Nasal cavity respiratory epithelium epithelial cell of viscerocranial mucosa (primary cell): ENCODE measurements at places on chromosomes 7 and 10. TPM values are rescaled to one million over a fixed set of nuclear protein-coding genes. Genes with fewer than 3 reads are reported as not detected.

AKR1C8 gene
- not detected in 2 replicates for total RNA-seq

ATP5MK gene
- total RNA-seq, result 96.7 and 130 TPM in 2 replicates

TRPV5 gene
- total RNA-seq, result not detected in 2 replicates

PALD1 gene
- total RNA-seq, result 0.28 and 0.34 TPM in 2 replicates

LLCFC1 gene
- not detected in 2 replicates for total RNA-seq

KCNMA1 gene
- total RNA-seq, result 6.5 and 11.5 TPM in 2 replicates

HGF gene
- not detected in 2 replicates for total RNA-seq

AQP1 gene
- 0.14 TPM in 1 of 2 replicates, not detected in the other for total RNA-seq

TRPV6 gene
- 0.14 TPM in 1 of 2 replicates, not detected in the other for total RNA-seq

GTF2IRD1 gene
- total RNA-seq, result 22.2 and 35.3 TPM in 2 replicates

CHCHD1 gene
- total RNA-seq, result 15.7 and 17.8 TPM in 2 replicates

MLXIPL gene
- 0.14 and 0.34 TPM in 2 replicates for total RNA-seq

LEP gene
- under 0.01 and 0.28 TPM in 2 replicates for total RNA-seq

SP8 gene
- 0.34 and 1.1 TPM in 2 replicates for total RNA-seq

GRM3 gene
- total RNA-seq, result not detected in 2 replicates

FMC1 gene
- 3.1 and 9.2 TPM in 2 replicates for total RNA-seq

NXPH1 gene
- not detected in 2 replicates for total RNA-seq

CCZ1 gene
- 62.2 and 79.5 TPM in 2 replicates for total RNA-seq

GPAM gene
- total RNA-seq, result 13.3 and 14.9 TPM in 2 replicates

LIPK gene
- 0.21 and 0.68 TPM in 2 replicates for total RNA-seq

DRGX gene
- not detected in 2 replicates for total RNA-seq

IGFBP1 gene
- total RNA-seq, result not detected in 2 replicates

TIAL1 gene
- total RNA-seq, result 23.2 and 78.2 TPM in 2 replicates

LRRC17 gene
- 0.28 and 0.68 TPM in 2 replicates for total RNA-seq

PDGFA gene
- 56.0 and 94.1 TPM in 2 replicates for total RNA-seq

FAM25G gene
- total RNA-seq, result 10.9 TPM in 1 of 2 replicates, not detected in the other

OIT3 gene
- 0.14 TPM in 1 of 2 replicates, not detected in the other for total RNA-seq

RPEL1 gene
- under 0.01 and 0.14 TPM in 2 replicates for total RNA-seq

VOPP1 gene
- total RNA-seq, result 54.3 and 88.0 TPM in 2 replicates

TAS2R5 gene
- 1.0 and 4.4 TPM in 2 replicates for total RNA-seq

HMX2 gene
- not detected in 2 replicates for total RNA-seq

SPAM1 gene
- not detected in 2 replicates for total RNA-seq

LRRD1 gene
- total RNA-seq, result under 0.01 and 0.14 TPM in 2 replicates

AKR1C1 gene
- total RNA-seq, result 33.2 and 42.7 TPM in 2 replicates

PRF1 gene
- total RNA-seq, result not detected in 2 replicates

PIK3CG gene
- total RNA-seq, result under 0.01 TPM in 1 of 2 replicates, not detected in the other

FAM24B gene
- 4.1 and 6.2 TPM in 2 replicates for total RNA-seq

GPR26 gene
- under 0.01 TPM in 1 of 2 replicates, not detected in the other for total RNA-seq

NPSR1 gene
- not detected in 2 replicates for total RNA-seq

BEND7 gene
- total RNA-seq, result 1.4 and 10.3 TPM in 2 replicates
